ENCODE measurements at places on chromosomes 11 and 22.

- no peak for DNase-seq
Observed at GRCh38 chr22:33842006-33842354, 78.3 kb downstream of the LARGE1 start.

DNA sequence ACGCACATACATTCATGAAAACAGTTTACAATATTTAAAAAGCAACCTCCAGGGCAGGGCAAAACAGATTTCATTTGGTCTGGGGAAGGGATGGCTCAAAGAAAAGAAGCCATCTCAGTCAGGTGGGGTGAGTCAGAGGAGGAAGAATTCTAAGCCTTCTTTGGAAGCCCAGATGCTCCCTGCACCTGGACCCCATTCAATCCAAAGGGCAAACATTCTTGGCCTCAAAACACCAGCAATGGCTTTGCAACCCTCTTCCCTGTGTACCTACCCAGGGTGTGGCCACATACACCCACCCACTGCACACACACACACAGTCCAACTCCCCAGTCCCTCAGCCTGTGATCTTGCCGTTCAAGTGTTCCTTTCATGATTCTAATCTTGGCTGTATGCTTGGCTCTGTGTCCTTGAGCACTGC is 2.0 kb downstream of the KCNE3 start:
- no peak for DNase-seq

- no peak for DNase-seq
Observed at GRCh38 chr11:590997-591396, 14.7 kb downstream of the PHRF1 start.

DNA sequence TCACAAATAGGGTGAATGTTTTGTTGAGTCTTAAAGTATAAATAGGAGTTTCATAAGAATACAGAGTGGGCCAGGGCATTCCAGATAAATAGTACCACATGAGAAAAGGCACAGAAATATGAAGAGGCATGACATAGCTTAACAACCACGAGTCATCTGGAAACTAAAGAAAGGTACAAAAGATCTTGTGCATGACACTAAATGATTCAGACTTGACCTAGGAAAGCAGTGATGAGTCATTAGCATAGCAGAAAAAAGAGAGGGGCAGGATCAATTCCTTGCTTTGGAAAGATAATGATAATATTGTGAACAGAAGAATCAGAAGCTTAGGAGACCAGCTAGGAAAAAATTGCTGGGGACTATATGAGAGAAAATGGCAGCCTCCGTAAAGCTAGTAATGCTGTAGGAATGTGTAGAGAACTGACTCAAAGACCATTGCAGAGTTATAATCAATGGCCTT is 47.6 kb upstream of the FIBIN start:
- no peak for DNase-seq

- DNase-seq, result no peak
Observed at GRCh38 chr11:125454047-125454446, 42.0 kb downstream of the FEZ1 start.

GRCh38 chr11:41404109-41404508 is 55.3 kb downstream of the LRRC4C start:
- DNase-seq, result no peak

DNA sequence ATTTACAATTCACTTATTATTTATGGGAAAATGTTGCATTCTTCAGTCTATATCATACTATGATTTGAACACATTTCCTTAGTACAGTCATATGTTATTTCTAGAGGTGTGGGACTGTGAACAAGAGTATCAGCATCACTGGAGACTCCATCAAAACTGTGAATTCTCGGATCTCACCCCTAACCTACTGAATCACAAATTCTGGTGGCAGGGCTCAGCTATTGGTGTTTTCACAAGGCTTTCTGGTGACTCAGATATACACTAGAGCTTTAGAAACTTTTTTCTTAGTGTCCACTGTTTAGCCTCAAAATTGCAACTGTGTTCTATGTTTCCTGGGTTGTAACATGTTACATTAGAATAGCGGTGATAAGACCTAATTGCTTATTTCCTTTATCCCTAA is 352.9 kb upstream of the DDI1 start:
- DNase-seq, result no peak

DNA sequence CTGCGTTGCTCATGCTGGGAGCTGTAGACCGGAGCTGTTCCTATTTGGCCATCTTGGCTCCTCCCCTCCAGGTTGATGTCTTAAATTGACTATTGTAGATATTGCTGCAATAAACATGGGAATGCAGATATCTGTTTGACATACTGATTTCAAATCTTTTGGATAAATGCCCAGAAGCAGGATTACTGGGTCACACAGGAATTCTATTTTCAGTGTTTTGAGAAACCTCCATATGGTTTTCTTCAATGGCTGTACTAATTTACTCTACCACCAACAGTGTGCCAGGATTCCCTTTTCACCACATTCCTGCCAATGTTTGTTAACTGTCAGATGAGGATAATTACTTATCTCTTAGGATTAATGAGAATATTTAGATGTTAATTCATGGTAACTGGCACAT is 467.0 kb downstream of the LUZP2 start:
- DNase-seq, result no peak

GRCh38 chr11:78429209-78429608 is 11.6 kb upstream of the GAB2 start:
- no peak for DNase-seq

GRCh38 chr11:117022526-117022925 is 75.7 kb downstream of the SIK3 start:
- no peak for DNase-seq

- no peak for DNase-seq
Observed at GRCh38 chr11:116598556-116598955, 174.2 kb downstream of the BUD13 start.

DNA sequence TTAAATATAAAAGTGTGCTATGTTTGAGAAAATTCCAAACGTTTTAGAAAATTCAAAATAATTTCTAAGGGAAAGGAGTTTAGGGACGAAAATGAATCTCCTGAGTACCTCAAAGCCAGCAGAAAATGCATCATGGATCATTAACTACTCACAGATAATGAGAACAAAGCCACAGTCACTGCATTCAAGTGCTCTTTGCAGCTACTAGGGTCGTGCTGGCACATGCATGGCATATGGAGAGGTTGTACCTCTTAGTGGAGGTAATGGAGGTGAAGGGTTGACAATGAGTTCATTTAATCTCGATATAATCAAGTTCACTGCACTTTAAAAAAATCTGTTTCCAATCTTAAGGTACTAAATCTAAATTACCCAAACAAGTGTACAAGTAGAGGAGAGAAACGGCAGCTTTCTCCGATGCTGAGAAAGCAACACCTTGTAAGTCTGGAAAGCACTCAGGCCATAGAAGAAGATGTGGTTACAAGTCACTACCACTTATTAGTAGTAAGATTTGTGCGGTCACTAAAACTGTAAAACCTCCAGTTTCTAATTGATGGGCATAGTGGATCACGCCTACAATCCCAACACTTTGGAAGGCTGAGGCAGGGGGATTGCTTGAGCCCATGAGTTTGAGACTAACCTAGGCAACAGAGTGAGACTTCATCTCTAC is 261.1 kb upstream of the ANO3 start:
- DNase-seq, result no peak

- no peak for DNase-seq
Observed at GRCh38 chr11:121032546-121032945, 8.6 kb downstream of the TBCEL start.

GRCh38 chr11:5226732-5227310 is at the start of gene HBB:
HBB (minus strand) TSS chr11:5227071; CDS start chr11:5227021, 50 bp downstream.
- DNase-seq, result no peak

DNA sequence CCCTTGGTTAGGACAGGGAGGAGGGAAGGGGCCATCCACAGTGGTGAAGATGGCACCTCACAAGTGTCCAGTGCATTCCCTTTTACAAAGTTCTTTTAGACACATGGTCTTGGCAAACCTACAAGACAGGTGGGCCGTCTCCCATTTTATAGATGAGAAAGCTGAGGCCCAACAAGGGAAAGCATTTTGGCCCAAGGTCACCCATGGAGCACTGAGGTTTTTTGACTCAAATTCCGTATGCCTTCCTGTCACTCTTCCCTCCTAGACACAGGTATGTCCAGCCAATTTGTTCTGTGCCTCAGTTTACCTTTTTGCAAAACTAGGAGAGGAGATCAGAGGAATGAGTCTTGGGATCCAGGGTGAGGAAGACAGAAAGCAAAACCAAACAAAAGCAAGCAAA is 1.2 kb downstream of the C1QTNF4 start:
- no peak for DNase-seq

DNA sequence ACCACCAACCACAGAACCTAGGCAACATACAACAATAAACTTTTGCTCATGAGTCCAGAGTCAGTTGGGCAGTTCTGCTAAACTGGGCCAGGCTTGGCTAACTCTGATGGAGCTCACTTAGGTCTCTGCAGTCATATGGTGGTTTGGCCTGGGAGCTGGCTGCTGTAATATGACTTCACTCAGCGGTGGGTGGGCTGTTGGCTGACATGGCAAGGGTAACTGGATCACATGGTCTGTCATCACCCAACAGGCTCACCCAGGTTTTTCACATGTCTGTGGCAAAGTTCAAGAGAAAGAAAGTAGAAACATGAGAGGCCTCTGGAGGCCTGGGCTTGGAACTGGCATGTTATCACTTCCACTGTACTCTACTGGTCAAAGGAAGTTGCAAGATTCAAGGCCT is 43.2 kb upstream of the CLMP start:
- peak; percentile 54 for DNase-seq

- DNase-seq, result no peak
Observed at GRCh38 chr11:72793076-72793424, 797 bp downstream of the STARD10 start.
